Parietal lobe (tissue), 2 donors: ENCODE measurements at places on chromosomes 7 and 10. TPM values are rescaled to one million over a fixed set of nuclear protein-coding genes. Genes with fewer than 3 reads are reported as not detected.

The C10orf105 gene
- total RNA-seq, result 0.31 TPM

The FAM131B gene
- 99.5 TPM for total RNA-seq

The MBL2 gene
- not detected for total RNA-seq

The PON1 gene
- total RNA-seq, result not detected

The GDF2 gene
- not detected for total RNA-seq

The KCND2 gene
- total RNA-seq, result 60.1 TPM

The TAS2R4 gene
- total RNA-seq, result 16.6 TPM

The PIP gene
- not detected for total RNA-seq

The TMEM229A gene
- total RNA-seq, result 0.31 TPM

The SLC4A2 gene
- 10.6 TPM for total RNA-seq

The WAC gene
- total RNA-seq, result 147 TPM

The CCDC7 gene
- 124 TPM for total RNA-seq

The PNLIPRP3 gene
- total RNA-seq, result not detected

The UCN3 gene
- not detected for total RNA-seq

The PANK1 gene
- total RNA-seq, result 36.0 TPM

The TMEM270 gene
- not detected for total RNA-seq

The TAS2R40 gene
- total RNA-seq, result not detected

The NME8 gene
- total RNA-seq, result not detected

The TMEM225B gene
- total RNA-seq, result not detected

The SPACDR gene
- total RNA-seq, result not detected

The SVOPL gene
- total RNA-seq, result 0.63 TPM

The DDC gene
- total RNA-seq, result not detected

The TWIST1 gene
- not detected for total RNA-seq

The PRKG1 gene
- 27.2 TPM for total RNA-seq

The TUBAL3 gene
- not detected for total RNA-seq

The PNLIPRP1 gene
- total RNA-seq, result not detected

The INMT gene
- total RNA-seq, result not detected

The AKR1B15 gene
- total RNA-seq, result not detected

The SH2D4B gene
- 1.6 TPM for total RNA-seq

The ANLN gene
- total RNA-seq, result 23.5 TPM

The ITPRIP gene
- 3.8 TPM for total RNA-seq

The PPP1R9A gene
- 109 TPM for total RNA-seq

The SEMA3D gene
- total RNA-seq, result 1.6 TPM

The IGF2BP3 gene
- total RNA-seq, result 61.0 TPM

The CDH23 gene
- 7.2 TPM for total RNA-seq

The SPDYE17 gene
- not detected for total RNA-seq

The ASB15 gene
- total RNA-seq, result not detected

The ZNF277 gene
- 65.1 TPM for total RNA-seq

The GRID2IP gene
- 1.3 TPM for total RNA-seq

The CFAP46 gene
- 3.8 TPM for total RNA-seq

The CLRN3 gene
- total RNA-seq, result not detected

The TMEM236 gene
- total RNA-seq, result not detected

The SNCG gene
- 2.8 TPM for total RNA-seq
